ENCODE measurements at places on chromosomes 3 and 15.
A peak's percentile ranks its signal among the peaks of the same experiment; 100 is the strongest.

- no peak for DNase-seq
These were observed 1097.7 kb downstream of the ROBO1 start for GRCh38 chr3:78670094-78670493.

DNA sequence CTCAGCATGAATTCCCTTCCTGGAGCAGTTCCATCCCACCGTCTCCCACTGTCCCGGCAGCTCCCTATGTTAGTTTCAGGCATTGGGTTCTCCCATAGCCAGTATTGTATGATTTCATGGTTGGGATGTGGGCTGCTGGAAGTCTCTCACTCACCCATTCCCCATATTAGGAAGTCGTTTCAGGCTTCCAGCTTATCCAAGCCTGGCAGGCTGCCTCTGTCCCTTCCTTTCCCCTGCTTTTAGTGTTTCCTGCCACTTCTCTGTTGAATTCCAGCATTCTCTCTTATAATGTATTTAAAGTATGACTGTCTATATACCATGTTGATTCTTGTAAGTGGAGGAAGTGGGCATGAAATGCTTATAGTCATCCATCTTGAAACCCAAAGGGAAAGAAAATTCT, 309.7 kb upstream of the RBMS3 start:
- DNase-seq, result peak; percentile 8

- DNase-seq, result no peak
These were observed 12.1 kb upstream of the CPB1 start for GRCh38 chr3:148815316-148816110.

DNA sequence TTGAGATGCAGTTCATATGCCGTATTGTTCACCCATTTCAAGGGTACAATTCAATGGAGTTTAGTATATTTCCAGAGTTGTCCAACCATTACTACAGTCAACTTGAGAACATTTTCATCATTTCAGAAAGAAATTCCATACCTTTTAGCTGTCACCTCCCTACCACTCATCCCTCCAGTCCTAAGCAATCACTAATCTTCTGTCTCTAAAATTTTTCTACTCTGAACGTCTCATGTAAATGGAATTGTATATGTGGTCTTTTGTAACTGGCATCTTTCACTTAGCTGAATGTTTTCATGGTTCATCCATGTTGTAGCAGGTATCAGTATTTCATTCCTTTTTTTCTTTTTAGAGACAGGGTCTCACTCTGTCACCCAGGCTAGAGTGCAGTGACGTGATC, 51.1 kb downstream of the CMTM7 start:
- DNase-seq, result no peak

DNA sequence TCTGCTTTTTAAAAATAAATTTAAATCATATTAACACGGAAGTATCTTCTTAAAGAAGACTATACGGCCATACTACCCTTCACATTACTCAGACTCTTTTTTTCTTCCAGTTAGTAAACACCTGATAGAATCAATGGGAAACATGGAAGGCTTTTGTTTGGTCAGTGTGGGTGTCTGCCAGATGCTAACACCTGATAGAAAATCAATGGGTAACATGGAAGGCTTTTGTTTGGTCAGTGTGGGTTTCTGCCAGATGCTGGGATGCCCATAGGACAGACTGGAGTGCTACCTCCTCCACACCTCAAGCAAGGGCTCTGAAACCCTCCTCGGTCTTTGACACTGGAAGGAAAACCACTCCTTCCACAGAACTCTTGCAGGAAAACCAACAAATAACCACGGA, 29.2 kb downstream of the HACL1 start:
- no peak for DNase-seq

GRCh38 chr3:64037084-64037483, 13.8 kb upstream of the PSMD6 start:
- DNase-seq, result no peak

DNA sequence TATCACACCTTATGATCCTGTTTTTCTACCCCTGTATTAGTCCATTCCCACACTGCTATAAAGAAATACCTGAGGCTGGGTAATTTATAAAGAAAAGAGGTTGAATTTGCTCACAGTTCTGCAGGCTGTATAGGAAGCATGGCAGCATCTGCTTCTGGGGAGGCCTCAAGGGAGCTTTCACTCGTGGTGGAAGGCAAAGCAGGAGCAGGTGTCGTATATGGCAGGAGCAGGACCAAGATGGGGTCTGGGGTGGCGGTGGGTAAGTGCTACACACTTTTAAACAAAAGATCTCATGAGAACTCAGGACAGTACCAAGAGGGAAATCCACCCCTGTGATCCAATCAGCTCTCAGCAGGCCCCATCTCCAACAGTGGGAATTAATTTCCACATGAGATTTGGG, 15.4 kb upstream of the SCAP start:
- no peak for DNase-seq

DNA sequence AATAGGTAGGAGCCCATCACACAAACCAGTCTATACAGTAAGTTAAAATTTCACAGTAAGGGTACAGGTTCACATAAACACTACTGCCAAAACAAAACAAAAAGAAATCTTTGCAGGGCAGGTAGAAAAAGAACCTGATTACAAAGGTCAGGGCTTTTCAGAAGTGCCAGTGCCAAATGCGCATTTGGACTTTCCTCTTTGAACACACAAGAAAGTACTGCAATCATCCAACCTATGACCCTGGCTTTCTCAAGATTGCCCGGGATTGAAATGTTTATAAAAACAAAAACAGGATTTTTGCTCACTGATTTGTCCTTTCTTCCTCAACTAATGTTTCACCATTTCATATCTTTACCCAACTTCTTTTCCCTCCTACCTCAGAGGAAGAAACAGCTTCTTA, 47.4 kb downstream of the CBLB start:
- DNase-seq, result no peak

DNA sequence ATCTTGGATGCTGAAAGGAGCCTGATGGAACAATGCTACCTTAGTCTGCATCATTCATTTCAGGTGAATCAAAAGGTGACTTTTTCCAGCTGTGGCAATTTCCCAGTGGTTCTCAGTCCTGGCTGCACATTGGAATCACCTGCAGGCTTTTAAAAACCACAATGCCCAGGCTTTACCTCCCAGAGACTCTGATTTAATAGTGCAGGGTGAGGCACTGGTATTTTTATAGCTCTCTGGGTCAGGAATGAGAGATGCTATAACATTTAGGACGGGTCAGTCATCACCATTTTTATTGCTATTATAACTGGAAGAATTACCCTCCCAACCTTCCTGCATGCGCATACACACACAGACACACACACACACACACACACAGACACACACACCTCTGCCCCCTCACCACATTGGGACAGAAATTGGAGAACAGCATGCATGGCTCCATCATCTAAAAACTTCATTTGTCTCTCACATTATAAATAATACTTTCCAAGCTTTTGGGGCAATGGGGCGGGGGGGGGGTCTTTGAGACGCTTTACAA, 41.1 kb downstream of the LARP6 start:
- DNase-seq, result no peak

- DNase-seq, result no peak
These were observed 206.8 kb upstream of the IL12A start for GRCh38 chr3:159781867-159782266.

- DNase-seq, result no peak
These were observed 4.5 kb downstream of the B2M start for GRCh38 chr15:44715797-44716334.

DNA sequence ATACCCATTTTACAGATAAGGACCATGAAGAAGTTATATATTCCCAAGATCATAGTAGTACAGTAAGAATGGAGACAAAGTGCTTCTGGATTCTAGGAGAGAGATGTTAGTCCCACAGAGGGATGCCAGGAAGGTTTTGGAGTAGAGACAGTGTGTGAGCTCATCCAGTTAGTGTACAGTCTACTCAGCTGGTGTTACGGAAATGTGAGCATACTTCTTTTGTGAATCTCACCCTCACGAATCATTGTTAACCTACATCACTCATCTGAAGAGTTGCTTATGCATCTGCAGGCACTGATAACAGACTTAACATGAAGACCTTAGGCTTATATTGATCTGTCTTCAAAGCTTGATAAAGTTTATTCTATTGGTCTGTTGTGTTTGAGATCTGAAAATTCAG, 106.6 kb upstream of the PTPRG start:
- peak; percentile 39 for DNase-seq

- DNase-seq, result peak; percentile 35
These were observed 87.1 kb upstream of the PLSCR4 start for GRCh38 chr3:146337991-146338390.

- DNase-seq, result peak; percentile 98
These were observed 60.0 kb downstream of the PIK3CB start for GRCh38 chr3:138774529-138775253.

GRCh38 chr3:184296616-184297015, 2.4 kb upstream of the PSMD2 start:
- no peak for DNase-seq

- DNase-seq, result no peak
These were observed 14.6 kb upstream of the FANCD2 start for GRCh38 chr3:10011631-10012030.

- no peak for DNase-seq
These were observed 48.0 kb downstream of the LINGO1 start for GRCh38 chr15:77584691-77585090.

All from fibroblast of pulmonary artery (primary cell).